ENCODE measurements at places on chromosomes 3 and 15. TPM values are rescaled to one million over a fixed set of nuclear protein-coding genes. Genes with fewer than 3 reads are reported as not detected.

GPR160 gene
- total RNA-seq, result 2.4 TPM

- DNase-seq, result no peak
These were observed 58.9 kb upstream of the EPHA6 start for GRCh38 chr3:96755519-96755918.

ZPLD1 gene
- 0.04 TPM for total RNA-seq

GRCh38 chr15:58384667-58385066, 47.1 kb upstream of the LIPC start:
- DNase-seq, result no peak

- no peak for DNase-seq
These were observed 27.6 kb upstream of the CNBP start for GRCh38 chr3:129211345-129211744.

BOC gene
- 0.32 TPM for total RNA-seq

- no peak for DNase-seq
These were observed 22.8 kb downstream of the SATB1 start for GRCh38 chr3:18402239-18402799.
